ENCODE measurements at places on chromosomes 5 and 9.

- DNase-seq, result no peak
These were observed 250.9 kb downstream of the CD180 start for GRCh38 chr5:66945389-66946349.

- DNase-seq, result no peak
These were observed 84.0 kb downstream of the STK10 start for GRCh38 chr5:172104021-172104420.

- no peak for DNase-seq
These were observed 39.9 kb upstream of the UNC5A start for GRCh38 chr5:176770431-176770830.

- DNase-seq, result no peak
These were observed 286.7 kb downstream of the TLE4 start for GRCh38 chr9:79858508-79858907.

- DNase-seq, result no peak
These were observed 25.2 kb upstream of the XPA start for GRCh38 chr9:97722331-97722730.
